GM23338 (cell line): ENCODE measurements at places on chromosomes 3 and 15.

GRCh38 chr3:15606434-15606891 is 4.9 kb downstream of the BTD start:
- DNase-seq, result no peak

DNA sequence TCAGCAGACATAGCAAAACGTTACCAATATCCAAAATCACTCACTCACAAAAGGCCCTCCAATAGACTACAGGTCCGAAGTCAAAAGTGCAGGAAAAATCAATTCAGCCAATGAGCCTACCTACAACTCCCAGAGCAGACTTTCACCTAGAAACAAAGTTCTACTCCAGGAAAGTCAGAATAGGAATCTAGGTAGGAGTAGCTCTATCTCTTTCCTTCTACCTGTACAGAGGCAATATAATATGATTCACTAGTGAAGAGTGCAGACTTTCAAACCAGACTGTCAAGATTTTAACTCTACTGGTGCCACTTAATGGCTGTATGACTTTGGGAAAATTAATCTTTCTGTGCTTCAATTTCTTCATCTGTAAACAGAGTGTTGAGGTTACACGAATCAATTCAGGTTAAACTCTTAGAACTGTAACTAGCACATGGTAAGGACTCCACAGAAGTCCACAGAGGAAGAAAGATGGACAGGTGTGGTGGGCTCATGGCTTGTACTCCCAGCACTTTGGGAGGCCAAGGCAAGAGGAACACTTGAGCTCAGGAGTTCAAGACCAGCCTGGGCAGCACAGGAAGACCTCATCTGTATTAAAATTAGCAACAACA is 9.4 kb downstream of the DCUN1D1 start:
- no peak for DNase-seq

DNA sequence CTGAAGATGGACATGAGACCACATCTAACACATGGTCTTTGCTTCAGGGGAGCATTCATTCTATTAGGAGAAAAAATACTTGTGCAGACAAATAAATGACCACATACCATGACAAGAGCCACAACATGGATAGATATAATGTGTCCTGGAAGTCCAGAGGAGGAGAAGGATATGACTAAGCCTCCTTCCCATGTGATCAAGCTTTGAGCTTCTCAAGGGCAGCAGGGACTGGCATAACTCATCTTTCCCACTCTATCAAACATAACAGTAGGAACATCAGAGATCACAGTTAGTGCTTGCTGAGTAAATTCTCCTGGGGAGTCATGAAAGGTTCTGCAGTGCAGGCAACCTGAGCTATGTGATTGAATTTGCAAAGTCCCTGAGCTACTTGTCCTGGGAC is 86.0 kb upstream of the LPP start:
- DNase-seq, result no peak

GRCh38 chr3:32835961-32836360 is 18.2 kb downstream of the TRIM71 start:
- DNase-seq, result peak; percentile 96

DNA sequence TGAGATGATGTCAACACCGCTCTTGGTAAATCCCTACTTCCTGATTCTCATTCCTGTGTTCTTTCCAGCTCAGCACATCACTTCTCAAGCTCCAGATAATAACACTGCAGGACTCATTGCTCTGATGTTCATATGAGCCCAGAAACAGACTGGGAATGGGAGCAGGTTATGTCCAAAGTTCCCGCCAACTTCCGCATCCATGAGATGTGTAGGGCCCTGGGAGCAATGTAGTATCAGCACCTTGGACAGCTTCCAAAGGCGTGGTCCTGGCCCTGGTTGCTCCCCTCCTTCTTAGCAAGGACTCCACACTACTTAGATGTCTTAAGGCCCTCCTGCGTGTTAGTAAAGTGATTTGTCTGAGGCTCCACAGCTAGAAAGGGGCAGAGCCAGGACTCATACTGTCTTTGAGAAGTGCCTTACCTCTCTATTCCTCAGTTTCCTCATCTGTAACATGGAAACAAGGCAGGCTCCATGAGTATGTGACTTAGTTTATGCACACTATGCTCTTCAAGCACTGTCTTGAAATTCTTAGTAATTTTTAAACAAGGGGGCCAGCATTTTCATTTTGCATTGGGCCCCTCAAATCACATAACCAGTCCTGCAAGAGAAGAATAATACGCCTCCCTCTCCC is 27.9 kb upstream of the SLC6A1 start:
- DNase-seq, result peak; percentile 78

GRCh38 chr15:59797756-59798604 is 108.9 kb upstream of the BNIP2 start:
- DNase-seq, result no peak
